Stimulated activated CD4-positive, alpha-beta T cell treated with anti-CD3 and anti-CD28 coated beads, Interleukin-4, amount 100 ng/mL, for 48 hours (primary cell): ENCODE measurements at places on chromosomes 1 and 21.

DNA sequence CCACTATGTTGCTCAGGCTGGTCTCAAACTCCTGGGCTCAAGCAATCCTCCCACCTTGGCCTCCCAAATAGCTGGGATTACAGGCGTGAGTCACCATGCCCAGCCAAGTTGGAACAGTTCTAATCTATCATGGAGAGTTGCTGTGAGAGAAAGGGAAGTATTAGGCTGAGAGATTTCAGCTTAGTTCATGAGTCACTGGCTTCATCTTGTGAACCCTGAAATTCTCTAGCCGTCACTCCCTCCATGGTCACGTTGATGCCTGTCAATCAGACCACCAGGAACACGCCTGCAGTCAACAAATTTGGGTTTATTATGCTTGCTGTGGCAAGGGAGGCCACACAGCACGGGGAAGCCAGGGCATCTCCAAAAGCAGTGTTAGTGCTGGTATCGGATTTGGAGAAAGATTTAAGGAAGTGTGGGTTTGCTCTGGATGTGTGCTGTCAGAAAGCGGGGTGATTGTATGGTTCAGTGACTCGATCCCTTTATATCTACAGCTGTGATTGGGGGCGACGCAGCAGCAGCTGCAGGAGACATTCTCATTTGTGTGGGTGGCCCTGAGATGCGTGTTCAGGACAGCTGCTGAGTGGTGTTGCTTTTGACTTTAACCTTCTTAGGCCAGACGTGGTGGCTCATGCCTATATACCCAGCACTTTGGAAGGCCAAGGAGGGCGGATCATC is 18.7 kb downstream of the UQCRHL start:
- DNase-seq: no peak

DNA sequence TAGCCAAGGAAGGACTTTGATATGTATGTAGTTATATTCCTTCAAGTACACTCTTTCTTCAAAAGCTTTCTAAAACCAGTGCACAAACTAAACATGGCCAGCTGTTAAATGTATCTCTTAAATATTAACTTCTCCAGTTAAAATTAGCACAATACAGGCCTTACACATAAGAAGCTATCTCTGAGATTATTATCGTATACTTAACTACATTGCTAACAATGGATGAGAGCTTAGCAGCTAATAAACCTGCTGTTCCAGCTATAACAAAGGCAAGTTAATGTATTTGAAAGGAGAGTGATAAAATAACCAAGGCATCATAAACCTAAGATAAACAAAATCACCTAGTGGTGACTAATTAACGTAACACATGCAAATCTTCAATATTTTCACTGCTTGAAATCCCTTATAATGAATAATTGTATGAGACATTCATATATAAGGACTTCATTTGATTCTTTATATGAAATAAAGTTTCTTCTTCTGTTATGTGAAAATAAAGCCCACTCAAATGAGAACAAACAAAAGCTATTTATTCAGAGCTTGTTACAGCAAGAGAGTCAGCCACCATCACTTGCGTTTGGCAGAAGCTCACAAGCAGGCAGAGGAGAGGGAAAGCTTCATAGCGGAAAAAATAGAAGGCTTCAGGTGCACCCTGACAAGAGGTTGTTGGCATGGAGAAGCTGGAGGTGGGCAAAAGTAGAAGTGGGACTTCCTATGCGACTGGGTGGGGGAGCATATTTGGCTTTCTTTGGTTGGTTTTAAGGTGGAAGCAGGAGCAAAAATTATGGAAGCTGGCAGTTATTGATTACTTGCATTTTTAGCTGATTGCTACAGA is 274.1 kb upstream of the CHRM3 start:
- DNase-seq: no peak

- DNase-seq: no peak
These were observed 19.6 kb downstream of the ABCB10 start for GRCh38 chr1:229538945-229539344.

- no peak for DNase-seq
These were observed 24.4 kb downstream of the RC3H1 start for GRCh38 chr1:173997791-173998190.

DNA sequence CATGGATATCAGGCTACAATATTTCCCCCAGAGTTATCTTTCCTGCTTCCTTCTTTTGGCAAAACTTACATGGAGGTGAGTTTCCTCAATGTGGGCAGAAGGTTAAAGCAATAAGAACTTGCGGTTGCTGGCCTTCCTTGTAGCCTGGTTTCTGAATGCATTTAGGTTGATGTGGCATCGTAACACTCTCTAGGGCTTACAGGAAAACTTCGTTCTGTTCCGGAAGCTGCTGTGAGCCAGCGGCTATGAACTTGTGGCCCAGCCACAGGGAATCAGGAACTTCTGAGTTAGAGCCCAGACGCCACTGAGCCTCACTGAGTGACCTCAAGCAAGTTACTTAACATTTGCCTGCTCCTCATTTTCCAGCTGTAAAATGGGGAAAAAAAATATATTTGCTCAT is 623.4 kb upstream of the ADAMTS5 start:
- DNase-seq: no peak
